Temporal lobe (tissue), 4 donors: ENCODE measurements at places on chromosomes 7 and 10. TPM values are rescaled to one million over a fixed set of nuclear protein-coding genes. Genes with fewer than 3 reads are reported as not detected.

SLC18A3 gene
- total RNA-seq: not detected

GET4 gene
- total RNA-seq: 17.7 TPM

SLC26A3 gene
- total RNA-seq: not detected

TMEM26 gene
- total RNA-seq: 0.25 TPM

SFRP4 gene
- total RNA-seq: 2.5 TPM

CRYGN gene
- total RNA-seq: 0.25 TPM

RBP4 gene
- total RNA-seq: 5.9 TPM

CTAGE15 gene
- 0.25 TPM for total RNA-seq

RINT1 gene
- total RNA-seq: 19.9 TPM

CTAGE6 gene
- 0.25 TPM for total RNA-seq

ZNF716 gene
- total RNA-seq: not detected

C10orf71 gene
- not detected for total RNA-seq

ODAD2 gene
- 1.5 TPM for total RNA-seq

ATP6V0A4 gene
- total RNA-seq: 0.74 TPM

ING3 gene
- 19.9 TPM for total RNA-seq

NEUROG3 gene
- total RNA-seq: not detected

CHST12 gene
- 2.2 TPM for total RNA-seq

C10orf67 gene
- total RNA-seq: 0.25 TPM

RALA gene
- total RNA-seq: 45.2 TPM

ZNF503 gene
- total RNA-seq: 0.98 TPM

ITPRID1 gene
- total RNA-seq: 1.5 TPM

FAM25A gene
- not detected for total RNA-seq

INHBA gene
- total RNA-seq: 7.9 TPM

CLRN3 gene
- total RNA-seq: not detected

ADARB2 gene
- total RNA-seq: 4.2 TPM

GPRIN2 gene
- total RNA-seq: 18.2 TPM

CABCOCO1 gene
- 4.2 TPM for total RNA-seq

GIMAP1 gene
- total RNA-seq: 0.49 TPM

BUD23 gene
- total RNA-seq: 20.9 TPM

FAM25G gene
- not detected for total RNA-seq

C10orf120 gene
- not detected for total RNA-seq

GJC3 gene
- not detected for total RNA-seq

SPDYE6 gene
- total RNA-seq: not detected

TAS2R3 gene
- total RNA-seq: 5.7 TPM

NME8 gene
- not detected for total RNA-seq

LRIT1 gene
- total RNA-seq: not detected

DRGX gene
- not detected for total RNA-seq

ZNF727 gene
- total RNA-seq: 0.25 TPM

CNTNAP2 gene
- 83.8 TPM for total RNA-seq

CYP2C19 gene
- 0.25 TPM for total RNA-seq

PDE1C gene
- 21.1 TPM for total RNA-seq

AKR1D1 gene
- total RNA-seq: not detected

OR6V1 gene
- total RNA-seq: not detected

ITGA8 gene
- 3.2 TPM for total RNA-seq

SLC39A12 gene
- 2.2 TPM for total RNA-seq

RASA4 gene
- 32.9 TPM for total RNA-seq
